Upper lobe of left lung (tissue), 6 donors: ENCODE measurements at places on chromosomes 11 and 22. TPM values are rescaled to one million over a fixed set of nuclear protein-coding genes. Genes with fewer than 3 reads are reported as not detected.
A peak's percentile ranks its signal among the peaks of the same experiment; 100 is the strongest.

Gene OR5A2
- not detected for total RNA-seq

DNA sequence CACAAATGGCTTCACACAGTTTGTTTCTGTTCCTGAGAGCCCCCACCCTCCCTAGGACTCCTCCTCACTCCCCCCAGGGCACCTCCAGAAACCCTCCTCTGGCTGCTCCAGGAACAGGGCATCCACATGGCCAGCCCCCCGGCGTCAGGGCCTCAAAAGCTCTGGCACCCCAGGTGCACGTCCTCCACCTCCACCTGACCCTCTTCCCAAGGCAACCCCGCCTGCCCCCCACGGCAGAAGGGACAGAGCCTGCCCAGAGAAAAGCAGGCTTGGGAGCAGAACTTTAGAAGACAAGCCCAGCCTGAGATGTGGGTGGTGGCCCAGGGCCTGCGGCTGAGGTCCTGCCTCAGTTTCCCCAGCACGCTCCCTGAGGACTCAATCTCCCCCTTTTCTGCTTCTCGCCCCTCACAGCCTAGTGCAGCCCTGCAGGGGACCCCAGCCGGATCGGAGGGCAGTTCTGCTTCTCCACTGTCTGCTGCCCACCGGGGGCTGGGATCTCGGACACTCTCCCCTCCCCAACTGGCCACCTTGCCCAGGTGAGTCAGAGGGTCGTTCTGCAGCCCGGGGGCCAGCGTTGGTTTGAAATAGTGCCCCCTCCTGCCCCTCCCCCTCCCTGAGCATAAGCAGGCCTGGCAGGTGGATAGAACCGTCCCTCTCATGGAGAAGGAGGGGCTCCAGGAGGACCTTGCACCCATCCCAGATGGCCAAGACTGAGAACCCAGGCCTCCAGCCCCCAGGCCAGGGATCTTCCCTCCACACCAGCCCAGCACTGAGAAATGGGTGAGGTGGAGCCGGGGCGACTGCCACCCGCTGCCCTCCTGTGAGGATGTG is 2.4 kb upstream of the TRABD start:
- peaks cover 33% of the 10 kb centered on the region for H3K4me1 ChIP-seq
- DNase-seq, result no peak
- H3K27ac ChIP-seq, result peak overlapping the region; percentile 61
- no peak overlapping the region for H3K4me3 ChIP-seq
- no peaks in the 10 kb centered on the region for H3K36me3 ChIP-seq
- H3K27me3 ChIP-seq, result no peaks in the 10 kb centered on the region

Gene MS4A14
- total RNA-seq, result 16.2 TPM

- peak; percentile 88 for DNase-seq
- H3K4me1 ChIP-seq, result peaks cover 40% of the 10 kb centered on the region
- peak overlapping the region; percentile 99 for H3K27ac ChIP-seq
These were observed 690 bp upstream of the UVRAG start for GRCh38 chr11:75814363-75814676.

- H3K27me3 ChIP-seq, result no peaks in the 10 kb centered on the region
- no peak for DNase-seq
- no peak overlapping the region for H3K4me3 ChIP-seq
- H3K4me1 ChIP-seq, result no peaks in the 10 kb centered on the region
- H3K27ac ChIP-seq, result no peak overlapping the region
These were observed 1946.0 kb upstream of the RAG2 start for GRCh38 chr11:38543986-38544385.

DNA sequence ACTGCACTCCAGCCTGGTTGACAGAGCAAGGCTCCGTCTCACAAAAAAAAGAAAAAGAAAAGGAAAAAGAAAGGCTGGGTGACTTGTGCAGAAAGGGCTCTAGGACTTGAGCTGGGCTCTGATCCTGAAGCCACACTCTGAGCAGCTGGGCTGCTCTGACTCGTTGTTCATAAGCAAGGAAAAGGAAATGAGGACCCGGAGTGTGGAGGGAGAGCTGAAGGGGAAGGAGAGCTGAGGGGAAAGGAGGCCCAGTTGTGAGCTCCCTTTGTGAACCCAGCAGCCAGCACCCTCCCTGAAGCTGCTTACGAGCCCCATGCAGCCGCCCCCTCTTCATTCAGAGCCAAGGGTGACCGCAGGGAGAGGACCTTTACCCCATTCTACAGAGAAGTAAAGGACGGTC is 12.3 kb upstream of the SH3BP1 start:
- H3K27ac ChIP-seq, result no peak overlapping the region
- H3K4me1 ChIP-seq, result peaks cover 29% of the 10 kb centered on the region
- H3K4me3 ChIP-seq, result no peak overlapping the region
- DNase-seq, result no peak
- H3K36me3 ChIP-seq, result peaks cover 36% of the 10 kb centered on the region
- H3K27me3 ChIP-seq, result no peaks in the 10 kb centered on the region

- no peak overlapping the region for H3K27ac ChIP-seq
- DNase-seq, result no peak
- peaks cover 4% of the 10 kb centered on the region for H3K36me3 ChIP-seq
- H3K4me3 ChIP-seq, result no peak overlapping the region
- H3K27me3 ChIP-seq, result no peaks in the 10 kb centered on the region
These were observed 36.5 kb downstream of the VSIG10L2 start for GRCh38 chr11:125982348-125982730.

DNA sequence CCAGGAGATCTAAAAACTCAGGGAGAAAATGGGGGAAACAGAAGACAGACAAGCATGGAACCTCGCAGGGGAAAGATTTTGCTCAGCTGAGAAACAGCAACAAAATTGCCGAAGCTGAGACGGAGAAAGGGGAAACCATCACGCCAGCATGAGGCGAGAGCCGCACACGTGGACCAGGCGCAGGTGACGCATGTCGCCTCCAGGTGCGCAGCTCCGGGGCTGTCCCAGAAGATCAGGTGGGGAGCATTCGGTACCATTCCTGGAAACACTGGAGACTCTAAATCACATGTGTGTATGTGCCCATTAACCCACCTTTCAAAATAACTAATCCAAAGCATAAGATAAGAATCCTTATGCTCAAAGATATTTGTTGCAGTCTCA is 121.7 kb downstream of the BRD1 start:
- H3K4me3 ChIP-seq, result no peak overlapping the region
- no peaks in the 10 kb centered on the region for H3K4me1 ChIP-seq
- H3K36me3 ChIP-seq, result no peaks in the 10 kb centered on the region
- H3K27ac ChIP-seq, result no peak overlapping the region
- no peak for DNase-seq
- no peaks in the 10 kb centered on the region for H3K27me3 ChIP-seq

GRCh38 chr22:32444068-32444467 is 20.2 kb downstream of the BPIFC start:
- no peak overlapping the region for H3K27ac ChIP-seq
- DNase-seq, result no peak
- no peaks in the 10 kb centered on the region for H3K27me3 ChIP-seq
- no peaks in the 10 kb centered on the region for H3K36me3 ChIP-seq

DNA sequence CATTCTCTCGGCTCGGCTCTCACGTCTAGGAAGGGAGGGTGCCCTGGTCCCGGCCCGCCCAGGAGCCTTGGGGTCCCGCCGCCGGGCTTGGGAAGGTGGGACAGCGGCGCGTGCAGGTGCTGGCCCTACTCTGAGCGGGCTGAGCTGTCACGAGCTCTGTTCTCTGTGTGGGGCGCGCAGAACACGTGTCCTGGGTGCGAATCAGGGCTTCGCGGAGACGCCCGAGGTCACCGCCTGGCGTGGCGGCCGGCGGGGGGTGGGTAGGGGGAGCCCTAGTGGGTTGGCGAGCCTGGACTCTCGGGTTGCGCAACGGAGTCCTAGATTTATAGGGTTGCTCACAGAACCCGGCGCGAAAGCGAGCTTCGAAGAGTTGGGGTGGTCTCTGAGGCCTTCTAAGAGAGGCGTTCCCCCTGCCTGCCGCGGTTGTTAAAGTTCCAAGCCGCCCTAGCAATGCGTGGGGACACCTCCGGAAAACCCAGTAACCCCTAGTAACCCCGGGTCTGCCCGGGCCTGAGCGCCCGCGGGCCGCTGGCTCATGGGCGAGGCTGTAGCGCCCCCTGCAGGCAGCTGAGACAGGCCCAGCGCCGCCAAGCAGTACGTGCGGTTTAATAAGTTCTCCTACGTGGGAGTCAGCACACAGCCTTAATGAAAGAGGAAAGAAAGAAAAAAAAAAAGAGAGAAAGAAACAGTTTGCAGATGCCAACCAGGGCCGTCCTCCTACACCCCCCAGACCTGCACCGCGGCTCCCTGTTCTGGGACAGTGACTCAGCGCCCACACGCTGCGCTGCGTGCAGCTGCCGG is 2.7 kb downstream of the ADM start:
- peak overlapping the region; percentile 87 for H3K27ac ChIP-seq
- peaks cover 64% of the 10 kb centered on the region for H3K4me1 ChIP-seq
- peak overlapping the region; percentile 57 for H3K4me3 ChIP-seq
- peaks cover 8% of the 10 kb centered on the region for H3K27me3 ChIP-seq
- peak; percentile 95 for DNase-seq
- no peaks in the 10 kb centered on the region for H3K36me3 ChIP-seq

Gene E2F8
- 1.1 TPM for total RNA-seq

Gene UBQLN3
- total RNA-seq, result 0.30 TPM

DNA sequence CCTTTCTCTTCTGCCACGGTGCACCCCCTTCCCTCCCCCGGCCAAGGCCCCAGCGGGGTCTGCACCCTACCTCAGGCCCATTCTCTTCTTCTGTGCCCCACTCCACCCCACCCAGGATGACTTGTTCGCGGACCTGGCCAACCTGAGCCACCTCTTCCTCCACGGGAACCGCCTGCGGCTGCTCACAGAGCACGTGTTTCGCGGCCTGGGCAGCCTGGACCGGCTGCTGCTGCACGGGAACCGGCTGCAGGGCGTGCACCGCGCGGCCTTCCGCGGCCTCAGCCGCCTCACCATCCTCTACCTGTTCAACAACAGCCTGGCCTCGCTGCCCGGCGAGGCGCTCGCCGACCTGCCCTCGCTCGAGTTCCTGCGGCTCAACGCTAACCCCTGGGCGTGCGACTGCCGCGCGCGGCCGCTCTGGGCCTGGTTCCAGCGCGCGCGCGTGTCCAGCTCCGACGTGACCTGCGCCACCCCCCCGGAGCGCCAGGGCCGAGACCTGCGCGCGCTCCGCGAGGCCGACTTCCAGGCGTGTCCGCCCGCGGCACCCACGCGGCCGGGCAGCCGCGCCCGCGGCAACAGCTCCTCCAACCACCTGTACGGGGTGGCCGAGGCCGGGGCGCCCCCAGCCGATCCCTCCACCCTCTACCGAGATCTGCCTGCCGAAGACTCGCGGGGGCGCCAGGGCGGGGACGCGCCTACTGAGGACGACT is 15.9 kb downstream of the RTN4RL2 start:
- no peaks in the 10 kb centered on the region for H3K36me3 ChIP-seq
- peak overlapping the region; percentile 0 for H3K27ac ChIP-seq
- peak; percentile 93 for DNase-seq
- H3K4me3 ChIP-seq, result peak overlapping the region; percentile 57

- H3K36me3 ChIP-seq, result no peaks in the 10 kb centered on the region
- H3K27me3 ChIP-seq, result no peaks in the 10 kb centered on the region
- no peak overlapping the region for H3K27ac ChIP-seq
- no peaks in the 10 kb centered on the region for H3K4me1 ChIP-seq
- no peak overlapping the region for H3K4me3 ChIP-seq
- no peak for DNase-seq
These were observed 104.6 kb upstream of the ANO3 start for GRCh38 chr11:26227301-26227746.

GRCh38 chr11:118410055-118410745 is 8.8 kb downstream of the ATP5MG start:
- H3K36me3 ChIP-seq, result peaks cover 32% of the 10 kb centered on the region
- no peaks in the 10 kb centered on the region for H3K4me1 ChIP-seq
- no peak overlapping the region for H3K27ac ChIP-seq
- no peak overlapping the region for H3K4me3 ChIP-seq
- H3K27me3 ChIP-seq, result no peaks in the 10 kb centered on the region

GRCh38 chr11:38155856-38156255 is 1557.8 kb upstream of the RAG2 start:
- H3K27ac ChIP-seq, result no peak overlapping the region
- H3K4me3 ChIP-seq, result no peak overlapping the region
- no peak for DNase-seq
- no peaks in the 10 kb centered on the region for H3K36me3 ChIP-seq
- no peaks in the 10 kb centered on the region for H3K4me1 ChIP-seq

DNA sequence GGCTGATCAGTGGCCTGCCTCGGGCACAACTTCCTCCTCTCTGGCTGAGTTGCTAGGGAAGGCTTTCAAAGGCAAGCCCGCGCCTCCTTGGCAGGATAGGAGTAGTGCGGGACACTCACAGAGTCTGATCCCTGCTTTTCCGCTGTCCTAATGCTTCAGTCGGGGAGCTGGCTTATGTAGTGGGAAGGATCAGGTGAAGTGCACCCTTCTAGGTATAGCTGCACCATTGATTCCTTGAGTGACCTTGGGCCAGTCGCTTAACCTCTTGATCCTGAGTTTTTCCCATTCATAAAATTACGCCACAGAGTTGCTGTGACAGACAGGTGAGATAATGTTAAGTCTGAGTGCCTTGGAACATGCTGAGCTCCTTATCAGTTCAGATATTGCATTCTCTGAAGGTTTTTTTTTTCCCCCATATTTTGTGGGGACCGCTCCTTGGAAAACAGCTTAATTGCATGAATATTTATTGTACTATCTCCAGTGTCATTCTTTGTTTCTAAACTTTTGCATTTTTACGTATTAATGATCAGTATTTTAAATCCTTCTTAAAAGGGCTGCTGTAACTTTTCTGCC is 961 bp downstream of the IPO7 start:
- DNase-seq, result no peak
- H3K27ac ChIP-seq, result peak overlapping the region; percentile 93
- H3K36me3 ChIP-seq, result peaks cover 4% of the 10 kb centered on the region
- no peaks in the 10 kb centered on the region for H3K27me3 ChIP-seq
- peak overlapping the region; percentile 75 for H3K4me3 ChIP-seq

- no peaks in the 10 kb centered on the region for H3K27me3 ChIP-seq
- peaks cover 32% of the 10 kb centered on the region for H3K36me3 ChIP-seq
- H3K27ac ChIP-seq, result no peak overlapping the region
- peak; percentile 91 for DNase-seq
- H3K4me1 ChIP-seq, result peaks cover 3% of the 10 kb centered on the region
These were observed 19.1 kb upstream of the MYRF start for GRCh38 chr11:61733120-61733978.
